H1 (cell line): ENCODE measurements at places on chromosomes 7 and 10.

- no peak for DNase-seq
These were observed 15.8 kb downstream of the BTBD16 start for GRCh38 chr10:122286867-122287266.

- no peak for DNase-seq
These were observed 51.8 kb upstream of the FAM133B start for GRCh38 chr7:92641921-92642511.

DNA sequence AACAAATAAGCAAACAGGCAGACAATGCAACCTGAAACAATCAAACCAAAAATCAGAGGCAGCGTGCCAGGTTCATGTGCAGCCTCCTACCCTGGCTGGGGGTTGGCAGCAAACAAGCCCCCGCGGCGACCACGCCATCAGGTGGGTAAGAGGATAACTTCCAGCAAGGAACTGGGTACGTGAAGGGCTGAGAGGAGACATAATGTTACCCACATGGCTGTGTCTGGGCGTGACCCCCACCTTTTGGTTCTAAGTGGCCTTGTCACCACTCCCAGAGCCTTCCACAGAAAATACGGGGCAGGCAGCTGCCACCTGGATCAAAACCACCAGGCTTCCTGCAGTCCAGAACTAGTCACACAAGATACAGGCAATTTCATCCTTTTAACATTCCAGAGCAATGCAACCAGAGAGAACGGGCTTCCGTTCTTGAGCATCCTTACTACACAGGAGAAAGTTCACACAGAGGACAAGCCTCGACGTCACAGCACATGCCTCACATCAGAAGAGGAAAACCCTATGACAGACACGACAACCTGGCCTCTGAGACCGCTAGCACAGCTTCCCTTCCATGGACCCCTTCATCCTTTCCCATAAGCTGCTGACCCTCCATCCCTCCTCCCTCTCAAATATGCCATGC lies 171.0 kb downstream of the GRID1 start:
- DNase-seq, result no peak

DNA sequence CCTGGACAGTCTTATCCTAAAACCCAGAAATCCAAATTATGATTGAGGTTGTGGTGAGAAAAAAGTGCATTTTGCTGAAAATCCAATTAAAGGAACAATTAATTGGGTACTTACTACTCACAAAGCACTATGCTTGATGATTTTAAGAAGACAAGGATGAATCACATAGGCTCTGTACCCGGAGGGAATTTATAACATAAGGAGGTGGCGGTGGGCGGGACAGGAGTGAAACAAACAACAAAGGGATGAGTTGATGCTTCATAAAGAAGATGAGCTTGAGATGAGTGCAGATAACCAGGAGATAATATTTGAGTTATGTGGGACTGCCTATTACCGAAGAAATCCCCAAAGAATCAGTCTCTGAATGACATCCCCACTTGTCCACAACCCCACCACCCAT lies 171.1 kb upstream of the FZD8 start:
- DNase-seq, result no peak

DNA sequence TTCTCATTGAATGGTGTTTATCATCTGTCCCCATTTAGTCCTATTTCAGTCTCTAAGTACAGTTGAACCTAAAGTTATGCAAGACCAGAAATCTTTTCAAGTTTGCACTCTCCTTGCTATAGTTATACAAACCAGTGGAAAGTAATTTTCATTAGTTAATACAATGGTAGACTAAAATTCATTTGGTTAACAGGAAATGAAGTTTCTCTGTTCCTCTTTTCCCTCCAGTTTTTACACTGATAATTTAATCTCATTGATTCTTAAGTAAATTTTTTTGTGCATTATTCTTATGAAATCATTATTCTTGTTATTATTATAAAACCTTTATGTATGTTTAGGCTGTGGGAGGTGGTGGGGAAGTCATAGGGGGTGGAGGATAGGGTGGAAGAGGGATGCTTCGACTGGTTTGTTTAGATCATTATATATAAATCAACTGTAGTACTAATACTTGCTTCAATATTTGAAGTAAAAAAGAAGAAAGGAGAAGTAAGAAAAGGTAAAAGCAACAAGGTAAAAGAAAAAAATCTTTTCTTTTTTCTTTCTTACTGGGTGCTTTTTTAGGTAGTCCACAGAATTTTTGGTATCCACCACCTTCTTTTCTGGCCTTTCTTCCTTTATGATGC lies 104.1 kb downstream of the GPR85 start:
- no peak for DNase-seq
